ENCODE measurements at places on chromosomes 13 and 19. TPM values are rescaled to one million over a fixed set of nuclear protein-coding genes. Genes with fewer than 3 reads are reported as not detected.

DNA sequence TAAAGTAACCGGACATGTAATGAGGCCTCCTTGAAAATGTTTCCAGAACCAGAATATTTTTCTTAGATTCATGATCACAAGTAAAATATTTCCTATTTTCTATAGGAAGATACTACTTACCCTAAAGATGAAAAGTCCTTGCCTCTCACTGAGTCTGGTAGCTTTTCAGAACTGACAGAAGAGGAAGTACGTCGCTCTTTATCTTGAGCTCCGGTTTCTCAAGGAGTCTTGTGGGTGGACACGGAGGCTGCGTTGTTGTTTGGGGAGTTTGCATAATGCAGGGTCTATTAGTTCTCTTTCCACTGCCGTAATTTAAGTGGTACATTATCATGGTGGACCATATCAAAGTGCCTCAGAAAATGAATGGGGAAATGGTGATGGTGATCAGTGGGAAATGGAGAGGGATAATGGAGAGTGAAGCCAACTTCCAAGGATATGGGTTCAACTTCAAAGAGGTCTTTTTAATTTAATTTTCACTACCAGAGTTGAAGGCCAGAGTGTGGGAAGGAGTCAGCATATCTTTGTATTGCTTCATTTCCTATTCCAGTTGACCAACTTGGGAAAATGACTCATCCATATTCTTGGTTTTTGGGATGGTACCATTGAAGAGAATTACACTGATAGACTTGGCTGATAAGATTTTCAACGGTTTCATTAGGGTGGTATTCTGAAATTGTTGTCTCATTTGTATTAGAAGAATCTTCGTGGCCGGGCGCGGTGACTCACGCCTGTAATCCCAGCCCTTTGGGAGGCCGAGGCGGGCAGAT lies 23.4 kb downstream of the MBD3L2B start:
- no peak for DNase-seq

- no peak for DNase-seq
These were observed 575 bp upstream of the OXGR1 start for GRCh38 chr13:96994858-96995243.

GRCh38 chr13:98942997-98943396 lies 34.9 kb downstream of the DOCK9 start:
- DNase-seq = no peak

DNA sequence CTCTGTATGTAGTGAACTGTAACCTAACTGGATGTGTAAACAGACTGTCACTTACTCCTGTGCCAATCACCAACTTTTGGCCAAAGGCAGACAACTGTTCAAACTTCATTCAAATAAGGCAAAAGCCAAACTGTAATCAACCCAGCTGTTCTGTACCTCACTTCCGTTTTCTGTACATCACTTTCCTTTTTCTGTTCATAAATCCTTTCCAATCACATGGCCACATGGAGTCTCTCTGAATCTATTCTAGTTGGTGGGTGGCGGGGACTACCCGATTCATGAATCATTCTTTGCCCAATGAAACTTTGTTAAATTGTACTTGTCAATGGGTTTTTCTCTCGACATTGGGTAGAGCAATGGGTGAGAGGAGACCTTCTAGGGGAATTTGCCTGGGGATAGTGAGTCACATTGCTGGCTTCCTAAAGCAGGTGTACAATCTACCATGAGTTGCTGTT lies 178.3 kb upstream of the RFC3 start:
- DNase-seq = no peak

- no peak for DNase-seq
These were observed 32.7 kb downstream of the CCDC8 start for GRCh38 chr19:46380690-46381089.

- no peak for DNase-seq
These were observed 3.9 kb upstream of the NCCRP1 start for GRCh38 chr19:39192846-39193245.

GRCh38 chr13:113145496-113145895 lies 13.0 kb upstream of the PROZ start:
- DNase-seq = no peak

The SMIM7 gene
- 96.2 TPM for total RNA-seq

The ACTN4 gene
- 629 TPM for total RNA-seq

DNA sequence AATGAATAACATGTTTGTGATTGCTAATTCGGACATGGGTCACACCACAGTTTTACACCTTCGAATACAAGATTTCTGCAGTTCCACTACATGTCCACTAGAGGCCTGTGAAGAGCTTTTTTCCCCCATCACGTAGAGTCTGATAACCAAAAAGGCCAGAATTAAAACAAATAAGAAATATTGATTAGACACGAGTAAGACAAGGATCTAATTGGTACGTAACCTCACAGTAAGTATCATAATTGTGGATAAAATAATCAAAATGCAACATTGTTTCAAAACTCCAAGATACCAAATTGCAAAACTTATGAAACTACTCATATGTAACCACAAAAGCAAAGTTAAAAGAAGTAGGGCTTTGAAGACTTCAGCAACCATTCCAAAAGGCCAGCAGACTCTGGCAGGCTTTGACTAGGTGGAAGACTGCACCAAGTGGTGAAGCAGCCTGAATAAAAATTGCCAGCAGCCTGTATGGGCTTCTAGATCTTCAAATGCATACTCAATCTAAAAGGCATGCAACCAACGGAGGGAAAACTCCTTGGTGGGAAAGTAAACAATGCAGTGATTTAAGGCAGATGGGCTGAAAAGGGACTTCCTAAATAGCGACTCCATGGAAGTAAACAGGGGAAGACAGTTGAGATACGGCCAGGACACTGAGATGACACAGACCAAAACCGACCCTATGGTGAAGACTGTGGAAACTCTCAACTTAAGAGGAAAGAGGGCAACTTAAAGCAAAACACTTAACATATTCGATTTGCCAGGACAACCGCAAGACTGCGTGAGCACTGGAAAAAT lies 56.7 kb downstream of the STARD13 start:
- DNase-seq = no peak

DNA sequence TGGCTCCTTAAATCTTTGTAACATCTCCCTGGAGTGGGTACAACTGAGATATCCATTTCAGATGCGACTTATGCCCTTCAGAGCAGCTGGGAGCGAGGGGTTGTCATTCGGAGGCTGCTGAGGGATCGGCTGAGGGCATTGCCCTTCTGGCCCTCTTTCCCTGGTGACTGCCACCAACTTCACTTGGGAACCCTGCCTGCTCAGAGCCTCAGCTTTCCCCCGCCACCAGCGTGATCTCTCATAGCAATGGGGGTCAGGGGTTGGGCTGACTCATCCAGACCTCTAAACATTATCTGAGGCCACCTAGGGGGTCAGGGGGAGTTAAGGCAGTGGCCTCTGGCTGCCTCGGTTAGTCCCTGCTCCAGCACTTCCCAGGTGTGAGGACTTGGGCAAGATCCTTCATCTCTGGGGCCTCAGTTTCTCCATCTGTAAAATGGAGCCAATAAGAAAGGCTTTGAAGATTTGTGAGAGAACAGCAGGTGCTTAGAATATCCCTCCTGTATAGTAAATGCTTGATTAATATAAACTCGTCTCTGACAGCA lies 1.1 kb downstream of the PRX start:
- DNase-seq = no peak

- DNase-seq = no peak
These were observed 141.2 kb downstream of the FLT1 start for GRCh38 chr13:28353679-28354078.

The ZNF709 gene
- total RNA-seq = 1.9 TPM

GRCh38 chr13:30818323-30818960 lies 83.1 kb downstream of the ALOX5AP start:
- DNase-seq = no peak

DNA sequence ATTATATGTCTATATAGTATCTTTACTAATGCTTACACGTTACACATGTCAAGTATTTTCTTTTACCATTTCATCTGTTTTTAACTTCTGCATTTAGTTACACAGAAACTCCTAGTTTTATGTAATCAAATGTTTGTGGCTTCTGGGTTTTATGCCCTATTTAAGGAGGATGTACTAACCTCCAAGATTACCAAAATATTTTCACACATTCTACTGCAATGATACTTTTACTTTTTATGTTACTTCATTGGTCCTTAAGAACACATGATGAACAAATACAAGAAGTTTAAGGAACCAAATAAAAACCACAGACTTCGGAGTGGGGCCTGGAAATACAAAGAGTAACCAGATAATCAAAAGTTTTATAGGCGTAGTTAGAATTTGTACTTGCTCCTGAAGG lies 37.2 kb downstream of the ZC3H13 start:
- DNase-seq = no peak

- no peak for DNase-seq
These were observed 6.0 kb downstream of the PLAUR start for GRCh38 chr19:43664018-43664417.

The ESD gene
- 163 TPM for total RNA-seq

DNA sequence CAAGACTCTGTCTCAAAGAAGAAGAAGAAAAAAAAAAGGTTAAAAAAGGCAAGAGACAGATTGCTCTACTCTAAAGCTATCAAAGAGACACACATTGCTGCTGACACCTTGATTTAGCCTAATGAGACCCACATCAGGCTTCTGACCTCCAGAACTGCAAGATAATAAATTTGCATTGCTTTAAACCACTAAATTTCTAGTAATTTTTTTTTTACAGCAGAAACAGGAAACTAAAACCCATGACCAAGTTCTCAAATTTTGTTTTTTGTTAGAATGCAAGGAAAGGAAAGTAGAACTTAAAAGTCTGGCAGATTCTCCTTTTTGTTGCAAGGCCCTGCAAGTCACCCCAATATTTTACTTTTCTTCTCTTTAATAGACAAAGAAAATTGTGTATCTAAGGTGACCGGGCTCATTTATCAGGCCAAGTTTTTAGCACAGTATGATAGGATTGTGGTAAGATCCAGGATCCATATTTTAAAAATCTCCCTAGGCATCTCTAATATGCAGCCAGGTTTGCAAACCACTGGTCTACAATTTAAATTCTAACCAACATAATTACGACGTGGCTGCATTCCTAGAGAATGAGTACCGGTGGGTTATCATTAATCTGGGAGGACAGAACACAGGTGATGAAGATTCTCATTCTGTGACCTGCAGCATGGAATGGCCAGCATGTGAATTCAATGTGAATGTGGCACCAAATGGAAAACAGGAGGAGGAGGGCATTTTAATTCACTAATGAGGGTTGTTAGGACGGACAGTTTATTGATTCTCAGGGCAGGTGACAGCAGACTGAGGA lies 56.7 kb upstream of the MED4 start:
- DNase-seq = no peak

The OR7D2 gene
- total RNA-seq = under 0.01 TPM

Measured in epithelial cell of proximal tubule (primary cell).